ENCODE measurements at places on chromosomes 2 and 18. TPM values are rescaled to one million over a fixed set of nuclear protein-coding genes. Genes with fewer than 3 reads are reported as not detected.

Gene LAPTM4A
- 82.8 TPM for total RNA-seq

Gene PKDCC
- 28.5 TPM for total RNA-seq

Gene UCN
- 0.36 TPM for total RNA-seq

Gene MPPE1
- total RNA-seq: 11.9 TPM

Gene GALR1
- total RNA-seq: not detected

Gene POTEJ
- 0.04 TPM for total RNA-seq

Gene HOXD11
- not detected for total RNA-seq

Gene KRTCAP3
- 2.1 TPM for total RNA-seq

Gene DUSP2
- total RNA-seq: not detected

Gene BAZ2B
- 18.2 TPM for total RNA-seq

Measured in HepG2 (cell line).